ENCODE measurements at places on chromosomes 6 and 20.

DNA sequence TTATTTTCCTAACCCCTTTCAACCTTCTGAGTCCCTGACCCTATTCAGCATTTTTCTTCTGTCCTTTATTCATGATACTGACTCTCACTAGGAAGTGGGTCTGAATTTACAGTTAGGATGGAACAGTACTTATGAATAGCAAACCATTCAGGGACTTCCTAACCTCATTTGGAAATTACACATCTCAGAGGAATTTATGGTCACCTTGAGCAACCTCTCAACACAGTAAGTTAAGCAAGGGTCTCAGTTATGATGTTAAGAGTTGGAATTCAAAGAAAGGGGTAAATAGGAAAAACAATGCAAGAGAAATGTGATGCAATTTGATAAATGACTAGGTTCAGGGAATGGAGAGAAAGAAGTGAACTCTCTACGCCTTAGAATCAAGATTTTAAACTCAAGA lies 97.3 kb downstream of the GPR6 start:
- no peak for DNase-seq

GRCh38 chr20:15902493-15902892 lies 670.8 kb downstream of the KIF16B start:
- no peak for DNase-seq

DNA sequence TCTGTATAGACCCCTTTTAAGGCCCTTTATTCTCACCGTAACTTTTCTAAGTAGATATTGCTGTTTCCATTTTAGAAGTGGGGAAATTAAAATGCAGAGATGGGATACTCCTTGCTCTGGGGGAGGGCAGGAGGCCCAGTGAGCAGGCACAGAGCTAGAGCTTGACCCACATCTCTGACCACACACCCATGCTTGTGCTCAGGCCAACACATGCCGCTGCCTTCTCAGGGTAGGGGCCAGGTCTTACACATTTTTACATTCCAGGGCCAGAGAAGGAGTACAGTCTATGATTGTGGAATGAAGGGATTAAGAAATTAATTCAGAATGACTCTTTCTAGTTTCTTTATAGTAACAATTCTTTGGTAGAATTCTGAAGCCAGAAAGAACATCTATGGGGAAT lies 104.8 kb downstream of the SOBP start:
- no peak for DNase-seq

DNA sequence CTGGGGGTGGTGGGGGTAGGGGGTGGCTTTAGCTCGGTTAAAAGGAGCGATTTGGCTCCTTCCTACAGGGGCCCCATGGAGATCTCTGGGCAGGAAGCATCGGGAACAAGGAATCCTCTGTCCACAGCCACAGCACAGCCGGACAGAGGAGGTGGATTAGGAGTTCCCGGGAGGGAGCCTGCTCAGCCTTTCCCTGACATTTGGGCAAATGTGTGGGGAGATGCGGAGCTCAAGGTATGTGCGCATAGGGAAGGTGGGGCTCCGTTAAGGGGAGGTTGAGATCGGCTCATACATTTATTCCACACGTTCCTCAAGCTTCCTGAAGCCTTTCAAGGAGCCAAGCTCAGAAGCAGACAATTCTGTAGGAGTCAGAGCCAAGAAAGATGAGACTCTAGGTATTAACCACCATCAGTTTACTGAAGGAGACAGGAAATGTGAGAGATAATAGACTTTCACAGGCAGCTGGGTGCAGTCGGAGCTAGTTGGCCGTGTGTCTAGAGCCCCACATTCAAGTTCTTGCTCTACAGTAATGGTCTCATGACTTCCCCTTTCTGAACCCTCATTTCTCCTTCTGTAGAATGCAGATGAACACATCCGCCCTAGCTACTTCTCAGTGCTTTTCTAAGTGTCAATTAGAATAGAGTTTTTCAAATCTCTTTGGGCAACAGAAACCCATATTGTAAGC lies 40.8 kb upstream of the EPB41L1 start:
- no peak for DNase-seq

- DNase-seq: no peak
Observed at GRCh38 chr6:168152980-168153379, 74.0 kb upstream of the FRMD1 start.

Data from esophagus squamous epithelium (tissue), 5 donors.